ENCODE measurements at places on chromosomes 6 and 20.

GRCh38 chr20:63685269-63686026, 11.0 kb upstream of the TNFRSF6B start:
- no peak for DNase-seq

GRCh38 chr6:112695001-112695400, 347.9 kb downstream of the RFPL4B start:
- no peak for DNase-seq

DNA sequence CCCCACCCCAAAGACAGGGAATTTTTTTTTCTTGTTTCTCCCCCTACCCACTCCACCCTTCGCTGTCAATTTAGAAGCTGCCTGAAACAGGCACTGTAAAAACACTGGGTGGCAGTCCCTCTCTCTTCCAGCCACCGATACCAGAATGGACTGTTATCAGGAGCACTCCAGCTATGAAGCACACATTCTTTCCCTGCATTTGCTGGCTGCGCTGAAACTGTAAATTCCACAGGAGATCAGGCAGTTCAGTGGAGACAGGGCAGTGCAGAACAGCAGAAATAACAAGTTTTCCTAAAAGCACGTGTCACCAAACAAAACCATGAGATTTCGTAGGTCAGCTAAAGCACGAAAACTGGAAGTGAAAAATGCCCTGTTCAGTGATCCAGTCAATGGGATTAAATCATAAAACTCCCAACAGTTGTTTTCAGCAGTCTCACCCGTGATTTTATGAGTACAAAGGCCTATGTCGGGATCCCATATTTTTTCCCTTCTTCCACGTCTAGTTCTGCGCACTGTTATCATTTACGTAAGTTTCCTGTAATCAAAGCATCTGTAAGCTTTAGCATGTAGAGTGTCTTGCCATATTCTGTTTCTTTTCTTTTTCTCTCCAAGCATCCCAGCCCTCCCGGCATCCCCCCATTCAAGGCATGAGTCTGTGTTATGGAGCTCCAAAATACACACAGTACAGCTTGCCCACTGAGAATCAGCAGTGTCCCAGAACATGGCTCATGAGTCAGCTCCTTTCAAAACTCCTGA, 359.9 kb upstream of the EPHA7 start:
- DNase-seq = no peak

GRCh38 chr20:63178889-63179686, 36.8 kb downstream of the YTHDF1 start:
- DNase-seq = no peak
